Germinal center (tissue), 1 donor: ENCODE measurements at places on chromosomes 1 and 21.

GRCh38 chr1:71462247-71462646 lies 381.4 kb upstream of the ZRANB2 start:
- no peak for DNase-seq

GRCh38 chr21:28953247-28953646 lies 39.4 kb downstream of the LTN1 start:
- no peak for DNase-seq

- no peak for DNase-seq
These were observed 66.0 kb upstream of the EFHD2 start for GRCh38 chr1:15343729-15344128.

DNA sequence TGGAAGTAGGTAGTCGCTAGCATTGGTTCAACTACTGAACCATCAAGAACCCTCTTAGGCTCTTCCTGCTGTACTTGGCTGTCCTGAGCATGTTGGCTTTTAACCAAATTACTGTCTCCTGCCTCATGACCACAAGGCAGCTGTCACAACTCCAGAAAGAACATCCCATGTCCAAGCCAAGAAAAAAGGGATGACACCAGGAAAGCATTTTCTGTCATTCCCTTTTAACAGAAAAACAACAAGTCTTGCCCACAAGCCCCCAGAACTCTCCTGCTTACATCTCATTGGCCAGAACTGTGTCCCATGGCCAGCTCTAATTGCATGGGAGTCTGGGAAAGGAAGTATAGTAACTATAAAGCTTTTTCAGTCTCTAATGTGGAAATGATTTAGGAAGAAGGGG lies 2.4 kb upstream of the RNU5D-1 start:
- no peak for DNase-seq

- DNase-seq: no peak
These were observed 3.2 kb downstream of the INKA2 start for GRCh38 chr1:111735858-111736544.

GRCh38 chr1:36479505-36480051 lies 3.1 kb downstream of the CSF3R start:
- DNase-seq: no peak

GRCh38 chr1:96492236-96492635 lies 229.3 kb upstream of the PTBP2 start:
- DNase-seq: no peak

DNA sequence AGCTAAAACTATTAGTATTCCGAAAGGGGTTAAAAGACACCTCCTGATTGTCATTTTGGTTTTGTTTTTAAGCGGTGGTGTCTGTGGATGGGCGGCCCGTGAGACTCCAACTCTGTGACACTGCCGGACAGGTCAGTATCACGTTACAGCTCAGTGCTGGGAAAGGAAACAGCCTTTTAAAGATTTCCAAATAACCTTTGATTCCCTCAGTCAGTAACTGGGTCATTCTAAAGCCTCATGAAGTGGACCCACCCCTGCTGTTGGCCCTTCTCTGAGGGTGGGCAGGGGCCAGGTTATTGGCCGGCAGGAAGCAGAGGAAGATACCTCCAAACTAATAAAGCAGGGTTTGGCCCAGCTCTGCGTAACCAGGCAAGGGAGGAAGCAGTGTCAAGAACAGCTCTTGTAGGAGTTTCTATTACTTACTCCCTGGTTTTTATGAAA lies 2.3 kb downstream of the RHOU start:
- no peak for DNase-seq

DNA sequence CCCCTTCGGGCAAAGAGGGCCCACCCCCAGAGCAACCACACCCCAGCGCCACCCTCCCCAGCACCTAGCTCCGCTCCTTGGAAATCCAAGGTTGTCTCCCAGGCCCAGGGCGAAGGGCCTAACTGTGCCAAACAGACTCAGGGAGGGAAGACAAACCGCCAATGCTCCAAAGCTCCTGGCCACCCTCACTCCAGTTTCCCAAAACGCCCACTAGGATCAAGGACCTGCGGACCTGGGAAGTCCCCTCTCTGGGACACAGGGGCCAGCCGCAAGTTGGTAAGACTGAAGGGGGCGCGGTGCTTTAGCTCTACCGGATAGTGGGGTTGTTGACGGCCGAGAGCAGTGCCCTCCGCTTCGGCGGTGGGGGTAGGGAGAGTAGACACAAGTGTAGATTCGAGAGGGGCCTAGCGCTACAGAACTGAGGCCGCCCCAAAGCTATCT lies 581 bp downstream of the IRF6 start:
- no peak for DNase-seq

DNA sequence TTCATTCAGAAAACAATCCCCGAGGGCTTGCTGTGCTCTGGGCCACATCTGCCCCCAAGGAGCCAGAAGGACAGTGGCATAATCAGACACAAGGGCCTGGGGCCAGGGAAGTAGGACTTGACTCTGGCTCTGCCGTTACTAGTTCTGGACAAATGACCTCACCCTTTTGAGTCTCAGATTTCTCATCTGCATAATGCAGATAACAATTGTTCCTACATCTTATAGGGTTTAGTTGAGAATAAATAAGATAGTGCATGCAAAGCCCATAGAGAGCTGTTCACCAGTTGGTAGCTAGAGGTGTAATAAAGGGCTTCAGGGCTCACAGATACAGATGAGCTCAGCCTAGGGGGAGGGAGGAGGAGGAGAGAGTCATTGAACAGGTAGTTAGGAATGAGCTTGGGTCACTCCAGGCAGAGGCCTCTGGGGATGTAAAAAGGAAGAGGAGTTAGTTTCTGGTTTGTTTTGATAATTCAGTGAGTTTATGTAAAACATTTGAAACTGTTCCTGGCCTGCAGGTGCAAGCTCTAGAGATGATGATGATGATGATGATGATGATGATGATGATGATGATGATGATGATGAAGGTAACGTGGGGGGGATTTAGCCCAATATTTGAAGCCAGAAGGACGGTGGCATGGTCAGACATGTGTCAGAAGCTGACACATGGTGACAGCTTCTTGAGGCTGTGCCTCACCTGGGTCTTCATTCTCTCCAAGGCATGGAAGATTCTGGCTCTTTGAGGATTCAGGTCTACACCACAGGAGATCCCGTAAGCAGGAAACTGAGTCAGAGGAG lies 858 bp downstream of the LACTBL1 start:
- DNase-seq: no peak

- no peak for DNase-seq
These were observed 139.8 kb downstream of the PGBD5 start for GRCh38 chr1:230286166-230286889.

DNA sequence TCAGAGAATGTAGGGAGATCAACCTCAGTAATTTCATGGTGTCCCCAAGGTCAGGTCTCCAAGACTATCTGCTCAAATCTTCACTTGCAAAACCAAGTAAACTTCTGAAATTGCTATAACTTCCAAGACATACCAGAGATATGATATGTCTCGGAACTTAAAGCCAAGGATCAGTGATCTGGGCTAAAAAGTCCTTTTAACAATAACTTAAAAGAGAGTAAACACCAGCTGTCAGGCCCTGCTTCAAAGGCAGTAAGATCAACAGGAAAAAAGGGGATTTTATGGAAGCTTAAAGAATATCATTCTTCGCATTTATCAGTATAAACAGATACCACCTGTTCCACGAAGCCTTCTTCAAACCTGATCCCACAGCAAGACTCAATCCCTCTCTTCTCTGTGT lies 13.7 kb downstream of the UBR4 start:
- DNase-seq: no peak

GRCh38 chr1:27000090-27000816 lies 6.8 kb downstream of the TRNP1 start:
- DNase-seq: no peak

GRCh38 chr1:229161740-229162139 lies 109.2 kb upstream of the RAB4A start:
- DNase-seq: no peak

DNA sequence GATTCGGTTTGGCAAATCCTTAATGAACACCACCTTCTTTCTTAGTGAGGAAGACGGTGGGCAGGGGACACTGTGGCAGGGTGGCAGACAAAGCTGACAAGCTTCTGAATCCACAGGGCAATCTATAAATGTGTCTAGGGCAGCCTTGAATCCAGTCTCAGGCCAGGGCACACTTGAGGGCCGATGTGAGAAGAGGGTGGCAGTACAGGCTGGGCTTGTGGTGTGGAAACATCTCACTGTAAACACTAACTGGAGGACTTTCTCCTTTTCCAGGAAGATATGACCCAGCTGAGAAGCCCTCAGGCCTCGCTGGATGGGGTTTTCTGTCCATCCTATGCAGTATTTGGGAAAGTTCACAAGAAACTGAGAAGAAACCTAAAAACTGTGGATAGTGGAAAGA lies 46.5 kb downstream of the PKP1 start:
- no peak for DNase-seq

DNA sequence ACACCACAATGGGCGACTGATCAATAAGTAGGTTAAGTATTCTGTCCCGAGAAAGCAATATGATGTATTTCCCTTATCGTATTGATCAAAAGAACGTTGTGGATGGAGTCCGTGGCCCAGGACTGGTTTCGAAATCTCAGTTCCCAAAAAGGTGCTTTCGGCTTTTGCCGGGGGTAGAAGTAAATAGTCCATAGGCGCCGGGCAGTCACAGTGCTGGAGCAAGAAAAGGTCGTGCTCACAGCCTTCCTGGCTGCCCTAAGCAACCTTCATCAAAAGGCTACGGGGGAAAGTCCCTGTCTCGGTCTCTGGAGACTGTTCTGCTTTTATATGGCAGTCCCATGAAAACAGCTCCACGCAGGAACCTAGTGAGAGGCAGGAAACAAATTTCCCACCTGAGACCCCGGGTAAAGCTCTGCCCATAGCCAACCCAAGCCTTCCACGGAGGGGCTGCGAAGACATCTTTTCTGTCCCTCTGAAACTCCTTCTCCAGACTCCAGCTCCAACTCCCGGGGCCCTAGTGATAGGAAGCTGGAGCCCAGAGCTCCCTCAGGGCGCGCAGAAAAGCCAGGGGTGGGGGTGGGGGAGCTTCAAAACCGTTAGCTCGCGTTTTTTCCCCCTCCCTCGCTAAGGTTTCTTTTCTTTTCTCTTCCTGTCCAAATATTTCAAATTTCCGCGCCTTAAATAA lies 7.0 kb downstream of the CDKN2C start:
- peak; percentile 69 for DNase-seq

DNA sequence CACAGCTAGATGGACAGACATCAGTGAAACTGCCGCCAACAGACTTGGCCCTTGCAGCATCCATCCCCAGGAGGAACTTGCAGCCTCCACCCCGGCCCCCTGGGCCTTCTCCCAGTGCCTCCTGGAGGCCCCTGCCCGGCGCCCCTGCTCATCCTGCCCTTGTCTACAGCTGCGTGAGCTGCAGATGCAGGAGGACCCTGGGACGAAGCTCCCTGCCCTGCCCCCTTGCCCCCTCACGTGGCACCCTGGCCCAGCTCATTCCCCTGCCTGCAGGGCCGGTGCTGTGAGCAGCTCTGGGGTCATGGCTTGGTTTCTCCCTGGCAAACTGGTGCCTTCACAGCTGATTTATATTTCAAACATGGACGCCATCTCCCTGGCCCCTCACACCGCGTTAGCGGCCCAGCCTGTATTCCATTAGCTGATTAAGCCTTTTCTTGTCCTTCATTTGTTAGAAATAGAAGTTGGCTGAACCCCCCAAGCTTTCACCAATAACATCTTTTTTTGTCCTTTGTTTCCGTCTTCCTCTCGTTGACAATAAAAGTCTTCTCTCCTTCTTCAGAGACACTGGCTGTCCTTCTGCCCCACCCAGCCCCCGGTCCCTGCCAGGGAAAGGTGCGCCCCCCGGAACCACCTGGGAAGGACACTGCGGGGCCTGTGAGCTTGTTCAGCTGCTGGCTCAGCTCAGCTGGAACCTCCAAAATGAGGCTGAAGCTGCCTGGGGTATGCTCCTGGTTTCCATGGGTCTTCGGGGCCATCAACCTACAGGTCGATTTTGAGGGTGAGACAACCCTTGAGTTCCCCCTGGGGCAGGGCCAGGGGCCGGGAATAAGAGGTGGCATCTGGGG lies 34.0 kb upstream of the SLC19A1 start:
- no peak for DNase-seq

DNA sequence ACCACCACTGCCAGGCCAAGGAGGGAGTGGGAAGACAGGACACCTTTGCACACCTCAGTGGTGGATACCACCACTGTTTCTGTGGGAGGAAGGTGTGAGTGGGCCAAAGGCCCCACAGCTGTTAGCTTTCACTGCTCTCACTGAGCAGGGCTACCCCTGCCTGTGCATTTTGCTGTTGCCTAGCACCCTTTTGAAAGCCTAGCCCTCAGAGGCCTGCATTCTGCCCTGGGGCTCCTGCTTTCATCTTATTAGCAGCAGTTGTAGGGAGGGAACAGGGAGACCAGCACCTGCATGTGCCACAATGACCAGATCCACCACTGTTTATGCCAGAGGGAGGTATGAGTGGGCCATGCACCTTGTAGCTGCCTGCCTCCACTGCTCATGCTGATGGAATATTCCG lies 110.9 kb upstream of the C21orf91 start:
- DNase-seq: no peak

- DNase-seq: no peak
These were observed 301.9 kb upstream of the RUNX1 start for GRCh38 chr21:35350965-35351364.

DNA sequence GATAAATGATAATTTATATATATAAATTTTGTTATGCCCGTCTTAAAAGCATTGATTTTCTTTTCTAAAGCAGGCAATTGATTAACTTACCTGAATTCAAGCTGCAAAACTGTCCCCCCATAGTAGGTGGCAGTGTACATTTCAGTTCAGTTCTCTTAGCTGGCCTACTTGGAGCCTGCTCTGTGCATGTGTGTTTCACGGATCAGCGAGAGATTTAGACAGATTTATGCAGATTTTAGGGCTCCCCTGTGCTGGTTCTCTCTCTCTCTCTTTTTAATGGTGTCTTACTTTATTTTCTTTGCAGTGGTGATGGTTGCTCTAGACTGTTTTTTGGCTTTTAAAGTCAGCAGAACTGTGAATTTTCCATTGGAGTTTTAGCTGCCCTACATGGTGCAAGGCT lies 30.7 kb downstream of the CLIC4 start:
- DNase-seq: no peak

DNA sequence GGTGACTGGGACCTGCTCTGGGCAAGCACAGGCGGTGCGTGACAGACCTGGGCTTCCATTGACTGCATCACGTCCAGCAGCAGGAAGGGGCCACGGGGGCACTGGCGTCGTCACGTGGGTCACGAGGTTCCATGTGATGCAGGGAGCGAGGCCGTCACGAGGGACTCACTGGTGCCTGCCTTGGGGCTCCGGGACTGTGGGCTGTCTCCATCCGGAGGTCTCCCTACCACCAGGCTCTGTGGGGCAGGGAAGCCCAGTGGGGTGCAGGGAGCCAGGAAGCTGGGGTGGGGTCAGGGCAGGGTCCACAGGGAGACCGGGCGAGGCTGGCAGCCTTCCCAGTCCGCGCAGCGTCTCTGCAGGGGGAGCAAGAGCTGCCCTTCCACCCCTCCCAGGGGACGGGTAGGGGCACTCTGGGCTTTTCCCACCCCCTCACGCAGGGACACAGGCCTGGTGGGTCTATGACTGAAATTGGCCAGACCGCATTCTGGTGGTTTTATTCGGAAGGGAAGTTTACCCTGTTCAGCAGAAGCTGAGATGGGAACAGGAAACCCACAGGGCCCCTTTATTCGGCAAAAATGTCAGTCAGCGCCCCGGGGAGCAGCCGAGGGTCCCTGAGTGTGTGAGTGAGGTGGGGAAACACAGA lies 416 bp upstream of the TNFRSF14 start:
- DNase-seq: peak; percentile 61

- DNase-seq: no peak
These were observed 884 bp downstream of the SPATA6 start for GRCh38 chr1:48470950-48471690.
